B cell (primary cell): ENCODE measurements at places on chromosomes 6 and 20.

- DNase-seq, result no peak
These were observed 48.4 kb upstream of the MEI4 start for GRCh38 chr6:77604476-77604875.

- no peak for DNase-seq
These were observed 2.1 kb upstream of the ZBTB12 start for GRCh38 chr6:31903957-31904356.

DNA sequence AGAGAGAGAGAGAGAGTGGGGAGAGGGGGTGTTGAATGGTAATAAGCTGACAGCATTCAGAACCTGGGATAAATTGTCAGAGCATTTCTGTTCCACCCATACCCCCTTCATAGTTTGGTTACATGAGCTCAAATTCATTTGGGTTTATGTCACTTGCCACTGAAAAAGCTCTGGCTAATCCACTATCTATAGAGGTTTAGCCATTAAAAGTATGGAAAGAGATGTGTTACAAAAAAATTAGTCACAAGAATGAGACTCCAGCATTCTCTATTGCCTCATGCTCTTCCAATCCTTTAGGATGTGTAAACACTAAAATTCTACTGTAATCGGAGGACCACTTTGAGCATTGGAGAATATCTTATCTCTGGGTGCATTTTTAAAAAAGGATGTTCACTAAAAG lies 297.6 kb upstream of the TCF21 start:
- DNase-seq, result no peak

DNA sequence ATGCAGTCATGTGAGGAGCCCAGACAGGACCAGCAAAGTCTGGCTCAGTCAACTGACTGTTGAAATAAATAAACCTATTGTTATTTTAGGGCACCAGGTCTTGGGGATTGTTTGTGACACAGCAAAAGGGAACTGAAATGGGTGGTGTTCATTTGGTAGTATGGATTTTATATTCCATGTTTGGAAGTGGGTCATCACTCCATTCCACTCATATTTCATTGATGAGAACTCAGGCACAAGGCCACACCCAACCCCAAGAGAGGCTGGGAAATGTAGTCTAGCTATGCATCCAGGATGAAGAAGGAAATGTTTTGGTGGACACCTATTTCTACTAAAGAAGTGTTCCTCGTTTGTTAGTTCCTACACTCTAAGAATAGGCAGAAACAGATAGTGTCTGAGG lies 64.9 kb upstream of the BTBD3 start:
- no peak for DNase-seq

DNA sequence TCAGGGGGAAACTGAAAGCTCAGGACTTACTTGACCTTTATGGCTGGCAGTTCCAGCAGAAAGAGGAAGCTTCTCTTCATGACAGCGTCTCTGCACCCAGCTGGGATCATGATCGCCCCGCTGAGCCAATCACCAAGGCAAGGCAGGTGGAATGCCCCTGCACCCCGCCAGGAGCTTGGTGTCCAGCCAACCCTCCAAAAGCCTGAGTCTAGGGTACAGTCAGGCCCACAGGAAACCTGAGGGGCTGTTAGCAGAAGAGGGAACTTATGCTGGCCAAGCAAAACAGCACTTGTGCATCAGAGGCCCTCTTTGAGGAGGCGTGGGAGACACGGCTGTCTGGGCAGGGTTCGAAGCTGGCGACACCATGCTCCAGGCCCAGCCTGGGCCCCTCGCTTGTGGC lies 188.3 kb upstream of the GMDS start:
- peak; percentile 3 for DNase-seq

DNA sequence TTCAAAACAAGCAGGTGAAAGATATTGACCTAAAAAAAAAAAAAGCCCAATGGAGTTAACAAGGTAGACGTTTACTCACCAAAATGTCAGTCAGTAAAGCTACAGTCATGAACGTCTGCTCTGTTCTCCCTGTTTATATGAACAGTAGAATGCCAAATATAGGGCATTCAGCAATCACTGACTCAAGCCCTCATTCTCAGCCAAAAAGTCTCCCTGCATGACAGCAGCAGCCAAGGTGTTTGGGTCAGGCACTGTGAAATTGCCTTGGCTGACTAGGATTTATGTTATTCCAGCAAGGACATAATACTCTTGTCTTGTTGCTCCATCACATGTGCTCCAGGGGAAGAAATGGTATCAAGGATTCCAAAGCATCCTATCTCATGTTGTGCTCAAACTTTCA lies 194.7 kb upstream of the RSPO3 start:
- no peak for DNase-seq

DNA sequence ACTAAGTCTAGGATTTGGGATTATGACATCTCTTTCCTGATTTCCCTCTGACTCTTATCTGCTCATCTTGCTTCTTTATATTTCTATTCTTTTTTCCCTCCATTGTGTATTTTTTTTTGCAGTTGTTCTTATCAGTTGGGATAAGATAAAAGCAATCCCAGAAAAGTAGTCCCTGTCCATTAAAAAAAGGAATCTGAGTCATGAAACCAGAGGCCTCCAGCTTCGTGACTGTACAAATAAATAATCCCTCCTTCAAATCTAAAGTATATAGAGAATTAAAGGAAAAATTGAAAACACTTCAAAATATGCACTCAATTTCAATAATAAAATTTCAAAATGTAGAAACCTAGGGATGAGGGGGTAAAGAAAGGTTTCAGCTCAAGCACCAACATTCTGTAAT lies 317.8 kb upstream of the NT5E start:
- DNase-seq, result no peak

GRCh38 chr20:38057351-38057972 lies 23.9 kb downstream of the RPRD1B start:
- DNase-seq, result peak; percentile 86

- DNase-seq, result no peak
These were observed 81.9 kb upstream of the IYD start for GRCh38 chr6:150286912-150287311.

- DNase-seq, result no peak
These were observed 39.2 kb downstream of the FAM50B start for GRCh38 chr6:3888153-3888957.

DNA sequence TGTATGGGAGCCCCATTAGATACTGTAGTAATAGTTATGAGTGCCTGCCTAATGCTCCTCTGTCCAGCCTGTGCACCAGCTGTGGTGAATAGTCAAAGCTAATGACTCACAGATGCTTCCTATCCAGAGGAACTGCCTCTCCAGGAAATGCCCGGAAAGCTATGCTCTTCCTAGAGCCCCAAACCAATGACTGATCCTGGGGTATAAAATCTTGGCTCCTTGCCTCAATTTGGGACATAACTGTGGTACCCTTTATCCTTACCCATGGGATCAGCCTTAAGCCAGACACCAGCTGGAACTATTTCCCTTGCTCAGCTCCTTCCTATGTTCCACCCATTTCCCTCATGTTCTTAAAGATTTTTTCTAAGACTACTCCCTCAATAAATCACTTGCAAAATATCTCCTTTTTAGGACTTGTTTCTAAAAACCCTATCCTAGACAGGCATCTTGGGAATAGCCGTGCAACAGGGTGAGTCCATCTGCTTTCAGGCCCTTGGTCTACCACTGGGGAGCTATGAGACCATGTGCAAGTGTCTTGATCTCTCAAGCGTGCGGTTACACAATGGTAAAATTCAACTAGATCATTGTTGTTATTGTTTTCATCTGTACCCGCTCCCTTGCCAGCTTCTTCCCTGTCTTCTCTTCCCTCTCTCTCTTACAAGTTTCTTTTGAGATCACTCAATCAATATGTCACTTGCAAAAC lies 283.7 kb downstream of the BTBD3 start:
- DNase-seq, result no peak

GRCh38 chr6:50966986-50967385 lies 148.3 kb downstream of the TFAP2B start:
- no peak for DNase-seq

- DNase-seq, result no peak
These were observed 710 bp downstream of the BTBD9 start for GRCh38 chr6:38638941-38639497.

- no peak for DNase-seq
These were observed 607.1 kb downstream of the COL12A1 start for GRCh38 chr6:74598462-74599393.

DNA sequence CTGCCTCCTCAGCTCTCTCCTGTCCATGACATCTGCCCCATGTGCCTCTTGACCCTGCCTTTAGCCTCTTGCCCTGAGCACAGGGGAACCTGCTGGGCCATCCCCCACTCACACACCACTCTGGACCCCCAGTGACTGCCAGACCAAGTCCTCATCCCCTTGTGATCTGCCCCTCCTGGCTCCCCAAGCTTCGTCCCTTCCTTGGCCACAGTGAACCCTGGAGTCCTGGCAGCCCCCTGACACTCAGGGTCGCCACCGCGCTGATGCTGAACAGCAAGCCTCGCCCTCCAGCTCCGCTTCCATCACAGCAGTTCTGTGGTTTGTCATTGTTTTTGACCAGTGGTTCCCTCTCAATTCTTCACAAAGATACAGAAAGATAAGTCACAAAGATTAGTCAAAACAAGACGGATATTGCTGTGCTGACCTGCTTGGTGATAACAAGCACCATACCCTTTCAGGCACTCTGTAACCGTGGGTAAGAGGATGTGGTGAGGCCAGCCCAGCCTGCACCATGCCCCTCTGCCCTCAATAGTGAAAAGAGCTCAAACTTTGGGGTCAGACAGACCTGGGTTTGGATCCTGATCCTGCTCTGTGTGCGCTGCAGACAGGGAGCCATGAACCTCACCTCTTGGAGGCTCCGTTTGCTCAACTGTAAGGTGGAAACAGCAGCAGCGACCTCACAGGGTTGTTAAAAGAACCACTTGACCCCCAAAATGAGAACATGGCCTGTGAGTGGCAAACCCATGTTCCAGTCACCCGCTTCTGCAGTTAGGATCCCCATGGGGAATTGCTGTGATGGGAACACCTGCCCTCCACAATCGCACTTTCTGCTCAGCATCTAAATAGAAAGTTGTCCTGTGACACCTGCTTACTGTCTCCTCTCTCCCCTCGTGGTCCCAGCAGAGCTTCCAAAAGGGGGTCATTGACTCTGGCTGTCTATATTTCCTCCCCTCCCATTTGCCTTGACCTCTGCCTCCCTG lies 114.5 kb downstream of the TOX2 start:
- no peak for DNase-seq

GRCh38 chr6:35406711-35407485 lies 45.2 kb upstream of the FANCE start:
- no peak for DNase-seq

DNA sequence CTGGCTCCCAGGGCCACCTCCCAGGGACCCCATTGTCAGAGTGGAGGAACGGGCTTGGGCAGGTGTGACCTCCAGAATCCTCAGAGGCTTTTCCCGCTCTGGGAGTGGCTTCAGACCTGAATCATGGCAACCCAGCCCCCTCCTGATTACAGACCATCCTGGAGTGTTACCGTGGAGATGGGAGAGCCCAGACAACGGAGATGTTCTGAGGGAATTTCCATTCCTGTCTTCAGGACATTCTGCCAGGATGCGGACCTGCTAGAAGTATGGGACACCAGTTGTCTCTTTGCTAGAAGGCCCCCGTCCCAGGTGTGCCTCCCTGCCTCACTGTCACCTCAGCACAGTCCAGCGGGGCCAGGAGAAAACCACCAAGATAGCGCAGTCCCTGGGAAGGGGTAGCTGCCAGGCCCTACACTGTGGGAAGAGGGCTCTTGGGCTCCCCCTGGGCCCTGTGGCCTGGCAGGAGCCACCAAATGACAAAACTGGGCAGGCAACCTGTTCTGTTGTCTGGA lies 109.9 kb downstream of the PSMB1 start:
- DNase-seq, result no peak

DNA sequence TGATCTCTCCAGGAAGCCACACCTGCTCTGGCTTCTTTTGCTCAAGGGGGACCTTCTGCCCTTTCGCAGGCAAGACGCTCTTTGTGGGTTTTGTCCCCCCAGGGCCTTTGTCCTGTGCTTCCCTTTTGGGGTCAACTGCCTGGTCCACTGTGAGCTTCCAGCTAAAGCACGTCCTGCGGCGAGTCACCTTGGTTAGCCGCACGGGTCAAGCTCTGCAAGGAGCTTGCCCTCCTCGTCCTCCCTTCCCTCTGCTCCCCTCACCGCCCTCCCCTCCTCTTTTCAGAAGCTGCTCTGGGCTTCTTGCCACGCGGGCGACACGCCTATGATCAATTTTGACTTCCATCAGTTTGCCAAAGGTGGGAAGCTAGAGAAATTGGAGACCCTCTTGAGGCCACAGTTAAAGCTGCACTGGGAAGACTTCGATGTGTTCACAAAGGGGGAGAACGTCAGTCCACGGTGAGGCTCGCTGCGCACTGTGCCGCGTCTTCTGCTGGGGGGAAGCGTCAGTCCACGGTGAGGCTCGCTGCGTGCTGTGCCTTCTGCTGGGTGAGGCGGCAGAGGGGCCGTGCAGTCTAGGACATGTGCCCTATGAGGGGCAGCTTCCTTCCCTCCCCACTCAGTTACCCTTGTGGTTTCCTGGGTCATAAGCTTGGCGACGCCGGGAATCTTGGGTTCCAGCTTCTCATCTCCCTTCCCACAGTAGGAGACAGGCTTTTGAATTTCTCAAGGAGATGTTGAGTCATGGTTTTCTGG lies 80.2 kb downstream of the SYNJ2 start:
- DNase-seq, result no peak
